ENCODE measurements at places on chromosomes 3 and 15.

GRCh38 chr3:108376026-108376425 is 79.7 kb downstream of the HHLA2 start:
- DNase-seq, result no peak

DNA sequence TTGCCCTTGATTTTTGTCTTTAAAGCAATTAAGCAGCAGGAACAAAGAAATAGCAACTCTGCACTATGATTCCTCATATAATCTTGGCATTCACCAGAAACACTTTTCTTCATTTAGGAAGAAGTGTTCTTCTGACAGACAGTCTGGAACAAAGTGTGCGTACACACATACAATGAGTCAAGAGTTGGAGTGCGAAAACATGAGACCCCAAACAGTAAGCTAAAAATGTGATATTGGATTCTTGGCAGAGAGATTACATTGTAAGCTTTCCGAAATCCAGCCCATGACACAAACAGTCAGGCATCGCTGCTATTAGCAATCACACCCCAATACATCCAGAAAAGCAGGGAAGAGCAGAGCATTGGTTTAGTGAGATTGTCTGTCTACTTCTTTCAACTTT is 306.7 kb upstream of the TBC1D5 start:
- no peak for DNase-seq

DNA sequence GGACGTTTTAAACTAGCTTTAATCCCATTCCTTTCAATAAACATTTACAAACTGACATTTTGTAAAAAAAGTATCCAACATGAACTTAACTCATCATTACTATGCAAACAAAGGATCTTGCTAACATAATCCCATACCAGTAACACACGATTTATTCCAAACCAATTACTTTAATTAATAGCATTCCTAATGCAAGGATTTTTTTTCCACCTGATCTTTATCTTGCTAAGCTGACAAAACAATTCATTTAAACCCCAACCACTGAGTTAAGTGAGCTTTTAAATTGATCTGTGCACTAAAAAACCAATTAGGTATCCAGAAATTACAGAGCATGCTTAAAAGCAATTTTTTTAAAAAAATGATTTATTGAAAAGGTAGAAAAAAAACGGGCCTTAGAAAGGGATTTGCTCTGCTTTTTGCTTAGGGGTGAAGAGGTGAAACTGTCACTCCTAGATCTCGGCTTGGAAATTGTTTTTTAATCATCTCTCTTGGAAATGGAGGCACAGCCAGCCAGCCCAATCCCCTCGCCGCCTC is 1.2 kb downstream of the SH3BP5 start:
- DNase-seq, result no peak

GRCh38 chr3:81242871-81243270 is 518.6 kb downstream of the GBE1 start:
- no peak for DNase-seq

DNA sequence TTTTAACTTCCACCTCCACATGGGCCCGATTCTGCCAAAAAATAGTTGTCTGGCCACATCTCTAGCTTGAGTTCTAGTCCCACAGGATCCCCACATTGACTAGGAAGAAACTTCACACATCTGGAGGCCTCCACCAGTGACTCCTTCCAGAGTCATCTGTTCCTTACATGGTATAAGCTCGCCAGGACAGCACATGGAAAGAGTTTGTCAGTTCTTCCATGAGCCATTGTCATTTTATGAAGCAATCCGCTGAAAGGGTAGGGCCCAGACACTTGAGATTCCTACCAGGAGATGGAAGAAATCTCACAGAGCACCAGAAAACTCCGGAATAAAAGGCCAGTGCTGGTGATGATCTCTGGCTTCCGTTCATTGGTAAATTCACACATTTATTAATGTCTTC is 350.5 kb upstream of the ICE2 start:
- no peak for DNase-seq

GRCh38 chr3:34864011-34864410 is 775.3 kb upstream of the ARPP21 start:
- no peak for DNase-seq

GRCh38 chr3:194103983-194104751 is 31.8 kb upstream of the HES1 start:
- no peak for DNase-seq

- no peak for DNase-seq
Observed at GRCh38 chr3:107206141-107206540, 171.1 kb upstream of the CCDC54 start.

DNA sequence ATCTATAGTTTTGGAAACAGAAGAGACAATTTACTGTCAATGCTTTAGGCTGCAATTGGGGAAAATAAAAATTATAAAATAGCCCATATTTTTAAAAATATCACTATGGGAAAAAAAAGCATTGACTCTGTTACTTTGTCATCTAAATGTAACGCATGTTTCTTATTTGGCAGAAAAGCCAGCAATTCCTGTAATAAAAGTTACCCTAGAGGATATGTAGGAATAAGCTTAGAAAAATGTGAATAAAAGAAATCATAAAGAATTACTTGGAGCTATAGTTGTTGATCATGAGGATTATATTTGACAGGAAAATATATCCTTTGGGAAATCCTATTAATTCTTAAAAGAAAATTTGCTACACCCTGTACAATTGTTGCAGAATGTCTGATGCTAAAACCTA is 515.4 kb upstream of the IL12A start:
- no peak for DNase-seq

DNA sequence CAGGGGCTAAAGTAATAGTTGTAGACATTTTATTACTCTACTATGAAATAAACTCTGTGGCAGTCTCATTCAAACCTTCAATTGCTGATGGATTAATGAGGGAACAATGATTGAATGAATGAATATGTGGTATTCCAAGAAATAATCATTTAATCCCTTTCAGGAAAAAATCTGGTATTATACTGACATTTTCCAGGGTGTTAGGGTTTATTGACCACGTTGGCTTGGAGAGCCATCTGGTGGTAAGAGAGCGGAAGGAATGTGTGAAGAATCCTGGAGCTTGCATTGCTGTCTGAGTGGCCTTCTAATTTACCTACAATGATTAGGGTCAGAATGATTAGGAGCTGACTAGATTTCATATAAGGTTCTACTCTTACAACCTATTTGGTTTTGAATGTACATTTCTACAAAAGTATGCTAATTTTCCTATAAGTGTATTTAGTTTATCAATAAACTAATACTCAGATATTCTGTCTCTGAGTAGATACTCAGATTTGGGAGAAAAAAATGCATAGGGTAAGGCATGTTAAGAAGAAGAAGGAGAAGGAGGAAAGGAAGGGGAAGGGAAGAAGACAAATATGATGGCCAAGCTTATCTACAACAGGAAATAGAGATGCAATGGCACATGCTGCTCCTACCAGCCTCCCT is 249.9 kb downstream of the ROBO1 start:
- no peak for DNase-seq

GRCh38 chr3:145015253-145015652 is 1043.6 kb downstream of the DIPK2A start:
- no peak for DNase-seq

DNA sequence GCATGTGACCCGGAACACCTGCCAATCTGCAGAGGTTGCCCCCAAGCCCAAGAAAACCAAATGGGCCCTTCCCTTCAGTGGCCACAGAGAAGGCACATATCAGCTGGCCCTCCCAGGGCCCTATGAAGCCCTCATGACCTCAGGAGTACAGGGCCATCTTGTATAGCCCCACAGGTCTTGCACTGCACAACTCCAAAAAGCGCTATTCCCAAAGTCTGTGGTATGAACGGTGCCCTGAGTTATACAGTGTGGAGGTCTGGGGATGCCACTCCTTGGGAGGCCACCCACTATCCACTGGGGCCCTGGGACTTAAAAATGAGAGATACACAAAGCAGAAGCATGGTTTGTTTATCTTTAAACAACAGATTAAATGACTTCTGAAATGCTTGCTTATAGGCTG is 61.5 kb downstream of the CAPN7 start:
- no peak for DNase-seq

- DNase-seq, result no peak
Observed at GRCh38 chr3:74075241-74075640, 450.5 kb upstream of the PDZRN3 start.

DNA sequence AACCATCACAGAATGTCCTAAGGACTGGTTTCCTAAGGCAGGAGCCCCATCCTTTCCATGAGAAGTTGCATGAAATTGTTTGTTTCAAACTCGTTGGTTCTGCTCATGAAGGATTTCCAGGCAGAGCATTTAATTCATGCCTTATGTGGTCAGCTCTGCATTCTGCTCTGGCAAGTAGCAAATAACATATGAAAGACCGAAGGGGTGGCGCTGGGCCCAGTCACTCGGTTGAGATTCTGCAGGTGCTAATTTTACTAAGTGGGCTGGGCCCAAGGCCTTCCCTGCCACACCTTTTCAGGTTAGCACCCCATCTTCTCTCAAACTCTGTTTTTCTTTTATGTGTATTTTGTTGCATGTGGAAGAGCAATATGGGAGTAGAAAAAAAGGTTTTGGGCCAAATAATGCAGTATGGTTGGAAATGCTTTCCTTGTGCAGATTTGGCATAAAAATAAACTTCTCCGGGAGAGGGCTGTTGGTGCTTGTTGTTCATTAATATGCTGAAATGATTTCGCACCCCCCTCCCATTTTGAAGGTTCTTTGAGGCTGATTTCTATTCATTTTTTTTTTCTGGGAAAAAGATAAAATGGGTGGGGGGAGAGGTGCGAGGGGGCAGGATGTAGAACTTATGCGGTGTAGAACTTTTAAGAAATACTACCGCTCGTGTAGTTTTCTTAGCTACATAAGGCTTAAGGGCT is 182.9 kb upstream of the FEZF2 start:
- DNase-seq, result no peak

GRCh38 chr15:77412972-77413698 is 6.8 kb downstream of the PEAK1 start:
- DNase-seq, result no peak

DNA sequence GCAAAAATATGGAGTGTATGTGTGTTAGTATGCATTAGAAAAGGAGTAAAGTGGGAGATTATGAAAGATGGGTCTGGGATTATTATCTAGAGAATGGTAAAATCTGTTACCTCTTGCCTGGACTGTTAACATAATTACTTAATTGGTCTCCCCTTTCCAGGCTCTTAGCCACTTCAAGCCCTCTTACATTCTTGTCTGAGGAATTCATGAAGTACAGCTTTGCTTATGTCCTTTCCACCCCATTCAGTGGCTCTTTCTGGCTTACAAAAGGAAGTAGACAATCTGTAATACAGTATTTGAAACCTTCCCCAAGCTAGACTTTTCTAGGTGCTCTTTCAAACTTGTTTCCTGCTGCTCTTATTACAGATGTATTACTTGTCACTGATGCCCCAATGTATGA is 129.8 kb downstream of the MBNL1 start:
- DNase-seq, result no peak

DNA sequence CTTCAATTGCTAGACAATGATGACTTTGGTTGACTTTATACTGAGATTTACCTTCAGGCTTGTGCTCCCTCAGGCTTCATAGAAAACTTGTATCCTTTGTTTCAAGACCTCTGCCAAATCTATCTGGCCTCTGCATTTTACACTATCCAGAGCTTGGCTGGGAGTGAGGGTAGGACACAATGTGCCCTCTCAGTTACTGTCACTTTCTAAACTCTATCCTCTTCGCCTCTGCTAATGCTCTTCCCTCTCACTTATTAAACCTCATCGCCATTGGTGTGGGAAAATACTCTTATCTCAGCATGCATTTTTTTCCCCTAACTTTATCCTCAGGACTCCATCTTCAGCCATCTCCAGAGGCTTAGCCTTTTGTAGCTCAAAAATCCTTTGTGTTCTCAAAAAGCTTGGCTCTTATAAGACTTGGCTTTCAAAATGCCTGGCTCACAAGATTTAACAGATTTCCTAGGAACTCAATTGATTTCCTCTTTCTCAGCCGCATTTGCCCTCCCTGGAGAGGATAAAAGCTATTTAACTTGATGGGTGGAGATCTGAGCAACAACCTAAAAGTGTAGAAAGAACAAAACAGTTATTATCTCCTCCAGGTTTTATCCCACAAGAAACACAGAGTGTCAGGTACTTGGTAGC is 28.3 kb downstream of the SUCNR1 start:
- DNase-seq, result no peak

DNA sequence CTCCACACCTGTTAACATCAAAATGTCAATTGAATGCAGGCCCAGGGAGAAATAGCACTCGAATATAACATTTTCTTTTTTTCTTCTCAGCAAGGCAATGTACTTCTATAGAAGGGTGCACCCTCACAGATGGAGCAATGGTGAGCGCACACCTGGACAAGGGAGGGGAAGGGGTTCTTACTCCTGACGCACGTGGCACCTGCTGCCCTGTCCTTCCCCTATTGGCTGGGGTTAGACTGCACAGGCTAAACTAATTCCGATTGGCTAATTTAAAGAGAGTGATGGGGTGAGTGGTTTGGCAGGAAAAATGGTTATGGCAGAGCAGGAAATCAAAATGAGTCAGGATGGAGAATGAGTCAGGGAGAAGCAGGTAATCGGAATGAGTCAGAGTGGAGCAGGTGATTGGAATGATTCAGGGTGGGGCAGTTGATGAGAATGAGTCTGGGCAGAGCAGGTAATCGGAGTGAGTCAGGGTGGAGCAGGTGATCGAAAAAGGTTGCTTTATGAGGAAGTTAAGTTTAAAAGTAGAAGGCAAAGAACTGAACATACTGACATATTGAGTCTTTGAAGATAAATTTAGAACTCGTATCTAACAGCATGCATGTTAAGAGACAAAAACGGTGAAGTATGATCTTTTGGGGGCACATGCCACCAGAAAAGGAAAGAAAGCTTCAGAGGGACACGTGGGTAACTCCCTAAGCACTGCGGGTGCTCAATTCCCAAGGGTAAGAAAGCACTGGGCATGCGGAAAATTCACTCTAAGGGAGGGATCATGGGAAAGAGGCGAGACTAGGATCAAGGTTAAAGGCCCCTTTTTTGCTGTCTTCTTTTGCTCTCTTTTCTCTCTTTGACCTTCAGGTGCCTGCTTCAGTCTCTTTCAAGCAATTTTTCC is 72.9 kb upstream of the GALNT15 start:
- no peak for DNase-seq

- DNase-seq, result no peak
Observed at GRCh38 chr3:197841789-197842188, 50.7 kb downstream of the LRCH3 start.

DNA sequence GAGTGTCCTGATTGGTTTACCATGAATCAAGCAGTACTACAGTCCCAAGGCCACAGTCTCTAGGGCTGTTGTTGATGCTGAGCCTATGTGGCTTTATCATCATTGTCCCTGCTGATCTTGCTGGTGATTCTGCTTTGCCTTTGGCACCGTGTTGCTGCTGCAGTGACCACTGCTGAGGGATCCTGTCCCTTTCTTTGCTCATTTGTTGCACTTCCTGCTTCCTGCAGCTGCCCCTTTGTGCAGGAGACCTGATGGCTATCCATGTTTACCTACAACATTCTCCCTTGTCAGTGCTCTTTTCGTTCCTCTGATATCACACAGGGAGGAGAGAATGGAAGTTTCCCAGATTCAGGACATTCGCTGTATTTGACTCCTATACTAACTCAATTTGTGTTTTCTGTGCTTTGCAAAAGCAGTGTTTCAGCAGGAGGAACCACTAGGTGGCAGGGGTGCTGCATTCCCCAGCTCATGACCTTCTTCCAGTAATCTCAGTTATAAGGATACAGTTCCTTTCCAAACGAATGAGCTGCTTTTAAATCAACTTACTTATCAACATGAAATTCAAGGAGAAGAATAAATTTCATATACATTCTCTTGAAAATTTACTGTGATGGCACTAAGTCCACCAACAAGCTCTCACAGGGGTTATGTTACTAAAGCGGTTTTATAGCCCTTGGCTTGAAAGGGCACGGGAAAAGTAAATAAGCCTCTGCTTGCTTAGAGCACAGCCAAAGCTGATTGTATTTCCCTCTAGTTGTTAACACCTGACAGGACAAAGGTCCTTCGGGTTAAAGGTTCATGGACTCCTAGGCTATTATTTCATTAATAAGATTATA is 9.7 kb upstream of the THUMPD3 start:
- peak; percentile 38 for DNase-seq

GRCh38 chr3:125552401-125552800 is 32.4 kb upstream of the SNX4 start:
- DNase-seq, result no peak
